Mammary epithelial cell (primary cell): ENCODE measurements at places on chromosomes 1 and 21. TPM values are rescaled to one million over a fixed set of nuclear protein-coding genes. Genes with fewer than 3 reads are reported as not detected.

The TNNI3K gene
- not detected for total RNA-seq

The PLK3 gene
- total RNA-seq, result 53.5 TPM

The IFNGR2 gene
- 63.3 TPM for total RNA-seq

The CDC14A gene
- 10.3 TPM for total RNA-seq

The TMEM200B gene
- total RNA-seq, result not detected in 2 replicates
